ENCODE measurements at places on chromosomes 1 and 21. TPM values are rescaled to one million over a fixed set of nuclear protein-coding genes. Genes with fewer than 3 reads are reported as not detected.

DNA sequence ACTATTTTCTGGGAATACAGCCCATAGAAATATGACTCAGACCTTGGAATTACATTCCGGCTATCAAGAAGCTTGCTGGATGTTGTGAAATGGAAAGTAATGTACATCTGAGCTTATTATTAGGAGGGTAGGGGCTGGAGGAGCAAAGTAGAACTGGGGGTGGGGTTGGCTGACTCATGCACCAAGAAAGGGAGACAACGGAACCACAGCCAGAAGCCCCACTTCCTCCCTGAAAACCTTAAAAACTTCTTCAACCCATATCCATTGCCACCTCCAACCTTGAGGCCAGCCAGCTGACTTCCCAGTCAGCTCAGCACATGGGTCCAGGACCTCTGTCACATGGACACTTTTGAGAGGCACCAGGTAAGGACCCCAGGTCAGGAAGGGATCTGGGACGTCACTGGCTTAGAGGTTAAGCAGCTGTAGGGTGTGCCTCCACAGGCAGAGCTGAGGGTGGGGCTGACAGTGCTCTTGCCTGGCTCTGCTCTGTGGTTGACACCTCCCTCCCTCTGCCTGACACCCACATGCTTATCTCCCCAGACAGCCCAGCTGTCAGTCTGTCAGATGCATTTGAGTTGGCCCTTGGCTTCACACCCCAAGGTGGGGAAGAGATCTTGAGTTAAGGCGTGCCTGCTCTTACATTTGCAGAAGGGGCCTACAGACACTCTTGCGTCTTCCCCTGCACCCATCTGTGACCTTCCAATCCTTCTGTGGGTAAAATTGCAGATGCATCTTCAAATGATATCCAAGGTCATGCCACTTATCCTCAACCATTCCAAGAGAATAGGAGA lies 5.7 kb upstream of the ZNF683 start:
- no peaks in the 10 kb centered on the region for H3K36me3 ChIP-seq
- peaks cover 57% of the 10 kb centered on the region for H3K4me1 ChIP-seq
- H3K4me3 ChIP-seq: peak overlapping the region; percentile 35
- peak overlapping the region; percentile 56 for H3K27ac ChIP-seq
- DNase-seq: peak; percentile 70

- DNase-seq: no peak
- H3K36me3 ChIP-seq: no peaks in the 10 kb centered on the region
- peaks cover 40% of the 10 kb centered on the region for H3K4me1 ChIP-seq
- no peaks in the 10 kb centered on the region for H3K27me3 ChIP-seq
- H3K4me3 ChIP-seq: no peak overlapping the region
Measured at GRCh38 chr1:235291599-235292091, 36.3 kb downstream of the ARID4B start.

Gene NPPA
- polyA plus RNA-seq: not detected

Gene RSPO1
- not detected for polyA plus RNA-seq

GRCh38 chr21:34075760-34076660 lies 2.6 kb downstream of the MRPS6 start:
- H3K4me3 ChIP-seq: peak overlapping the region; percentile 72
- H3K4me1 ChIP-seq: peaks cover 48% of the 10 kb centered on the region
- no peaks in the 10 kb centered on the region for H3K27me3 ChIP-seq
- no peaks in the 10 kb centered on the region for H3K36me3 ChIP-seq
- peak overlapping the region; percentile 37 for H3K27ac ChIP-seq
- no peak for DNase-seq

- H3K36me3 ChIP-seq: no peaks in the 10 kb centered on the region
- H3K27me3 ChIP-seq: no peaks in the 10 kb centered on the region
- no peak overlapping the region for H3K4me3 ChIP-seq
- no peaks in the 10 kb centered on the region for H3K4me1 ChIP-seq
- no peak overlapping the region for H3K27ac ChIP-seq
- DNase-seq: no peak
Measured at GRCh38 chr1:14761291-14762153, 163.0 kb downstream of the KAZN start.

- no peaks in the 10 kb centered on the region for H3K36me3 ChIP-seq
- no peaks in the 10 kb centered on the region for H3K4me1 ChIP-seq
- no peak overlapping the region for H3K4me3 ChIP-seq
- H3K27me3 ChIP-seq: no peaks in the 10 kb centered on the region
- no peak overlapping the region for H3K27ac ChIP-seq
Measured at GRCh38 chr1:157460381-157460780, 91.9 kb downstream of the FCRL5 start.

Gene CFHR2
- not detected for polyA plus RNA-seq

DNA sequence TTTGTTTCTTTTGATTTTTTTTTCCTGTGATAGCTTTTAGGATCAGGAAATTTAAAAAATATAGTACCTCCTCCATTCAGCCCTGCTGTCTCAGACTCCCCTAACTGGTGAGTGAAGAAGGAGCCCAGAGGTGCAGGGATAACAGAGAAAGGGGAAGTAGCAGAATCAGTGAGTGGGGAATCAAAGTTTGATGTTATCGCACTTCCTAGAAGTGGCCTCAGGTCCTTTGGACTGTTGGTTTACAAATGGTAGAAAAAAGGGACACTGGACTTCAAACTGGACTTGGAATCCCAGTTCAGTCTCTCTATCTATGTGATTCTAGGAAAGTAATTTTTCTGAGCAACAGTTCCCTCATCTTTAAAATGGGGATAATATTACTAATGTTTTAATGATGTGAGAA lies 99.5 kb downstream of the FGGY start:
- no peak for DNase-seq
- no peaks in the 10 kb centered on the region for H3K36me3 ChIP-seq
- H3K4me1 ChIP-seq: no peaks in the 10 kb centered on the region
- H3K4me3 ChIP-seq: no peak overlapping the region
- no peak overlapping the region for H3K27ac ChIP-seq

GRCh38 chr1:234969581-234970400 lies 158.8 kb downstream of the TOMM20 start:
- no peak overlapping the region for H3K27ac ChIP-seq
- no peaks in the 10 kb centered on the region for H3K36me3 ChIP-seq
- peaks cover 8% of the 10 kb centered on the region for H3K4me1 ChIP-seq
- DNase-seq: no peak
- H3K4me3 ChIP-seq: no peak overlapping the region

DNA sequence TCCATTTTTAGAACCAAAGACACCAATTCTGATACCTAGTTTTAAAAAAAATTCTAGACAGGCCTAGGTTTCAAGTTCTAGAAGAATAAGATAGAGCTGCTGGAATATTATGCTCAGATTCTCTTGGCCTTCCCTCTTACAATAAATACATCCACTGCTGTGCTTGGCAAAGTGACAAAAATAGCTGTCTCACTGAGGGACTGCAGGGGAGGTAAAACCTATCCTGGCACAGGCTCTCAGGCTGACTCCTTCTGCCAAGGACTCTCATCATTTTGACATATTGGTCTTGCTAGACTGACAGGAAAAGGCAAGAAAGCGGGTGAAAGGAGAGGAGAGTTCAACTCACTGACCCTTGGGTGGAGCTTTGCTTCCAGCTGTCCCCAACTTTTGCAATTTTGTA lies 197.0 kb upstream of the LHX8 start:
- H3K27ac ChIP-seq: no peak overlapping the region
- no peaks in the 10 kb centered on the region for H3K27me3 ChIP-seq

Gene C8B
- not detected for polyA plus RNA-seq

Gene GPA33
- 43.6 TPM for polyA plus RNA-seq

Gene BSND
- not detected for polyA plus RNA-seq

DNA sequence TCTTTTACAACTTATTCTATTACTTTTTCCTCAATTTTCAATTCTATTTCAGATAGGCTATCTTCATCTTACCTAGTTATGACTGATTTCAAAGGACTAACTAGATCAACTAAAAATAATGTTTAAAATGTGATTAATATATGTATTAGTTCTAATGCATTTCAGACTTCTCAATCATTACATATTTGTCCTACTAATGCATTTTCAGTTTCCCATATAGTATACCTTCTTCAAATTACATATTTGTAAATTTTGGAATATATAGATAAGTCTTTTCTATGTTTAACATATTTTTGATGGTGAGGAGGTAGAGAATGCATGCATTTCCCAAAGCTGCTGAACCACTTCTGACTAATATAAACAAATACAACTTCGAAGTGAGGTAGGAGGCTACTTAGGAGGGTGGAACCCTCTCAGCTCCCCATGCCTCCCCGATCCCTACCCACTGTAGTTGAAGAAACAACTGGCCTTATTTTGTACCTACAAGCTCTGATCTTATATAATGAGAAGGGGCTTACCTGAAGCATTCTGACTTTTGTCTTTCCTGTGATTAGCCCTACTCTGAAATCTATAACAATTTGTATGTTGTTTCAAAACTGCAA lies 1.7 kb downstream of the TRMT1L start:
- H3K27me3 ChIP-seq: no peaks in the 10 kb centered on the region
- DNase-seq: no peak
- peak overlapping the region; percentile 97 for H3K27ac ChIP-seq
- H3K4me1 ChIP-seq: peaks cover 9% of the 10 kb centered on the region
- H3K4me3 ChIP-seq: no peak overlapping the region

DNA sequence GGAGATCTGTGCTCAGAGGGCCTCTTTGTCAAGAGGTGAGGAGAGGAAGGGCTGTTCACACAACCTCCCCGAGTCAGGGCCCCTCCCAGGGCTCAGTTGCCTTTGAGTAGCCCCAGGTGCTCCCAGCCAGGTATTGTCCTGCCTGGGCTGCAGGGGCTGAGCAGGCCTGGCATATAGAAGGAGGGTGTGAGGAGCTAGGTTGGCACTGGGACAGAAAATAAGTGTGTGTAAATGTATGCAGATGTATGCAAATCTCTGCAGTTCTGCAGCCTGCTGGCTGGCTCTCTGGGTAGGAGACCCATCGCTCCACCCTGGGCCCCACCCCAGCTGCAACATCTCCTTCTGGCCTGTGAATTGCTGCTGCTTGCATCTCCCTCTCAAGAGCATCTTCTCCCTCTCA lies 52.4 kb downstream of the NAV1 start:
- no peaks in the 10 kb centered on the region for H3K36me3 ChIP-seq
- H3K27ac ChIP-seq: no peak overlapping the region
- no peak overlapping the region for H3K4me3 ChIP-seq

GRCh38 chr1:119662034-119662437 lies 14.0 kb upstream of the ZNF697 start:
- no peaks in the 10 kb centered on the region for H3K36me3 ChIP-seq
- H3K27ac ChIP-seq: no peak overlapping the region
- no peaks in the 10 kb centered on the region for H3K27me3 ChIP-seq
- no peak for DNase-seq
- H3K4me3 ChIP-seq: no peak overlapping the region

Gene CFAP74
- polyA plus RNA-seq: not detected

Gene DLGAP3
- not detected for polyA plus RNA-seq

Gene FMOD
- polyA plus RNA-seq: not detected

DNA sequence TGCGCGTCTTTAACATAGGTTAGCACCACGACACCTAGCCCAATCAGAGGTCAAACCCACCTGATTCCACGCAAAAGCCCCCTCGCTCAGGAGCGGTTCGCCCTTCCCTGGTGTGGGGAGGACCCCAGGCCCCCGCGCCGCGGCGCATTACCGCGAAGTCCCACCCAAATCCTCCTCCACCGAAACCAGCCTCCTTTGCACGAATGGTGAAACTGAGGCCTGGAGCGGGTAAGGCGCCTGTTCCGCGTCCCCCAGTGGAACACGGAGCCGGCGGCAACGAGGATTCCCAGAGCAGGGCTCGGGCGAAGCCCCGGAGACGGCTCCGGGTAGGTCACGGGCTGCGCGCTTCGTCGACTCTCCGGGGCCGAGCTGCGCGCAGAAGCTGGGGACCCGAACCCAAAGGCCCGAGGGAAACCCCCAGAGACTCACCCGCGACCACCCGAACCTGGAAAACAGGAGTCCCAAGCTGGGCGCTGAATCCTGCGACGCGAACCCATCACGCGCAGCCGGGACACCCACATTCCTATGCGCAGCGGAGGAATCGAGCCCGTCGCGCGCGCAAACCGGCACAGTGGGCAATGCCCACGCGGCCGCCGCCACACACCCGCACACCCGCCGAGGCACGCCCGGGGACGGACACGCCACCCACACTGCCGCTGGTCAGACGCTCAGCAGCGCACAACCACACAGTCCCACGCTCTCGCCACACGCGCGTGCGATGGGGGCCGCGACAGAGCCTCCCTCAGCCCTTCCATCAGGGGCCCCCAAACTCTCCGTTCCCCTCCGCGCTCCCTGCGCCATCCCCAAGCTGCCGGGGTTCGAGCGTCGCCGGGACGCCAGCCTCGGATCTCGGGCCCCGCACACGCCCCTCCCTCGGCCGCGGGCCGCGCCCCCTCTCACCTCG lies 507 bp downstream of the GLIS1 start:
- no peaks in the 10 kb centered on the region for H3K4me1 ChIP-seq
- H3K27ac ChIP-seq: no peak overlapping the region
- no peaks in the 10 kb centered on the region for H3K27me3 ChIP-seq

GRCh38 chr21:33008333-33009051 lies 17.2 kb upstream of the OLIG2 start:
- no peak overlapping the region for H3K4me3 ChIP-seq
- no peaks in the 10 kb centered on the region for H3K27me3 ChIP-seq
- no peaks in the 10 kb centered on the region for H3K4me1 ChIP-seq
- DNase-seq: no peak
- no peaks in the 10 kb centered on the region for H3K36me3 ChIP-seq

GRCh38 chr1:10803971-10804820 lies 7.8 kb upstream of the CASZ1 start:
- no peak overlapping the region for H3K27ac ChIP-seq
- H3K36me3 ChIP-seq: no peaks in the 10 kb centered on the region
- H3K4me1 ChIP-seq: no peaks in the 10 kb centered on the region
- DNase-seq: no peak
- H3K27me3 ChIP-seq: no peaks in the 10 kb centered on the region

- no peak for DNase-seq
- peaks cover 10% of the 10 kb centered on the region for H3K27me3 ChIP-seq
- peaks cover 4% of the 10 kb centered on the region for H3K4me1 ChIP-seq
- no peaks in the 10 kb centered on the region for H3K36me3 ChIP-seq
- H3K27ac ChIP-seq: no peak overlapping the region
Measured at GRCh38 chr1:146016891-146017290, 4.6 kb downstream of the HJV start.

DNA sequence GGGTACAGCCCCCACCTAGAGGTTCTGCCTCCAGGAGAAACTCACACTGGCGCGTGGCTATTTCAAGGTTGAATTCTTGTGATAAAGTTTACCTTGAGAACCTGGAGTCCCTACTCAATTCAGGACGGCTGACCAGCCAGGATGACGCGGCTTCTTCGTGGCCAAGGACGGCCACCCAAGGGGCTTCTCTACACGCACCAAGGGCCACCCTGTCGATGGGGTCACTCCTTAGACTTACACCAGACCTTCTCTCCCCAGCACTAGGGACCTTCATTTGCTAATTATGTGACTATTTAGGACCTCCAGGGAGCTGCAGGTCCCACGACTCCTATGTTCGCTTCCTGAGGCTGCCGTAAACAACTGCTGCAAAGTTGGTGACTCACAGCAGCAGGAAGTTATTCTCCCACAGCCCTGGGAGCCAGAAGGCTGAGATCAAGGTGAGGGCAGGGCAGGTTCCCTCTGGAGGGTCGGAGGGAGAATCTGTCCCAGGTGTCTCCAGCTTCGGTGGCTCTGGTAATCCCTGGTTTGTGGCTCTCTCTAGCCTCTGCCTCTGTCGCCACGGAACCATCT lies 135.9 kb downstream of the NPHP4 start:
- no peak overlapping the region for H3K27ac ChIP-seq
- H3K27me3 ChIP-seq: no peaks in the 10 kb centered on the region
- no peak for DNase-seq
- H3K4me1 ChIP-seq: no peaks in the 10 kb centered on the region

Gene FMO3
- not detected for polyA plus RNA-seq

All from naive thymus-derived CD4-positive, alpha-beta T cell (primary cell).